Aorta (tissue), 5 donors: ENCODE measurements at places on chromosomes 6 and 20. TPM values are rescaled to one million over a fixed set of nuclear protein-coding genes. Genes with fewer than 3 reads are reported as not detected.

GRCh38 chr6:149081281-149081680, 236.2 kb upstream of the TAB2 start:
- no peak for DNase-seq
- peaks cover 10% of the 10 kb centered on the region for H3K4me1 ChIP-seq
- H3K27me3 ChIP-seq, result no peaks in the 10 kb centered on the region
- peak overlapping the region; percentile 14 for H3K27ac ChIP-seq
- H3K36me3 ChIP-seq, result no peaks in the 10 kb centered on the region

DNA sequence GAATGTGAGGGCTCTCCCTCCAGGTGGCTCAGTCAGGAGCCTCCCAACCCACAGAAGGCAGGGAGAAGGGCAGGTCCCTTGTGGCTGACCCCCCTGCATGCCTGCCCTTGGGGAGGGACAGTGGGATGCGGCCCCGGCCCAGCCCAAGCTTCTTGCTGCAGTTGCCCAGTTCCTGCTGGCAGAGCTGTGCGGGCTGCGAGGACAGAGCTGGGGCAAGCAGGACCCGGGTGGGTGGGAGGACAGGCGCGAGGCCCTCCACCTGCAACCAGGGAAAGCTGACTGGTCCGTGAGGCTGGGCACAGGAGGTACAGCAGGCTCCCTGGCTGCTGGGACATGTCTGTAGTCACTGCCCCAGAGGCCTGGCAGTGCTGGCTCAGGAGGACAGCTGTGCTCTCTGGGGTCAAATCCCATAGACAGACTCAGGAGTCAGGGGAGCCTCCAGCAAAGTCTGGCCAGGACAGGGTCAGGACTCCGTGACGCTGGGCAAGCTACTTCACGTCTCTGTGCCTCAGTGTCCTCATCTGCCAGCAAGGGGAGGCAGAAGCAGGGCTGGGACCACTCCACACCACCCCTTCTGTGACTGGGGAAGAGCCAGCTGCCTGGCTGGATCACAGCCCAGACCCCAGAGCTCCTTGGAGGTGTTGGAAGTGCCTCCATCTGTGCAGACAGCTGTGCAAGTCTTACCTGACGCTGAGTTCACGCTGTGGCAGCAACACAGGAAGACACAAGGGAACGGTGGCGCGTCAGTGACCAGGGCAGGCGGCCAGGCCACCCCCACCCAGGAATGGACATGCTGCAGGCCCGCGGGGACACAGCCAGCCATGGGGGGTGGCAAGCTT, 13.0 kb downstream of the UCKL1 start:
- DNase-seq, result peak; percentile 47
- H3K27ac ChIP-seq, result no peak overlapping the region
- H3K4me3 ChIP-seq, result no peak overlapping the region
- no peaks in the 10 kb centered on the region for H3K36me3 ChIP-seq
- no peaks in the 10 kb centered on the region for H3K4me1 ChIP-seq

GRCh38 chr6:149985481-149985937, 21.8 kb downstream of the ULBP1 start:
- H3K4me1 ChIP-seq, result no peaks in the 10 kb centered on the region
- no peaks in the 10 kb centered on the region for H3K36me3 ChIP-seq
- no peak for DNase-seq

- no peak overlapping the region for H3K27ac ChIP-seq
- no peak overlapping the region for H3K4me3 ChIP-seq
- no peaks in the 10 kb centered on the region for H3K4me1 ChIP-seq
- no peak for DNase-seq
- no peaks in the 10 kb centered on the region for H3K27me3 ChIP-seq
- H3K36me3 ChIP-seq, result no peaks in the 10 kb centered on the region
Observed at GRCh38 chr20:54650052-54650719, 174.8 kb downstream of the DOK5 start.

DNA sequence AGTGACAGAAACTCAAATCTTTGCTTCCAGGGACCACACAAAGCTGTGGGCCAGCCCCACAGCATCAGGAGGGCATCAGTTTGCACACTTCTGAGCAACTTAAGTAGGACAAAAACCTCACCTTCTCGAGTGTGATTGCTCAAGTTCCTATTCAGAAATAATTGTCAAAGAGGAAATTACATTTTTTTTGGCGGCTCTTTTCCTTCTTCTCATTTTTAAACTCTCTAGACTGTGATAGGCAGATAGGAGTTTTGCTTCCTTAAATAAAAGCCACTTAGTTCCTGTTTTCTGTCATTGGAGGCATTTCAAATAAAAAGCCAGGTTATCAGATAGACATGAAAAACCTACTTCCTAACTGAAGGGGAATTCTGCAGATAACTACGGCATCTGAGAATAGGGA, 11.2 kb upstream of the TAGAP start:
- peaks cover 2% of the 10 kb centered on the region for H3K27me3 ChIP-seq
- H3K27ac ChIP-seq, result no peak overlapping the region
- no peak for DNase-seq
- H3K36me3 ChIP-seq, result no peaks in the 10 kb centered on the region

DNA sequence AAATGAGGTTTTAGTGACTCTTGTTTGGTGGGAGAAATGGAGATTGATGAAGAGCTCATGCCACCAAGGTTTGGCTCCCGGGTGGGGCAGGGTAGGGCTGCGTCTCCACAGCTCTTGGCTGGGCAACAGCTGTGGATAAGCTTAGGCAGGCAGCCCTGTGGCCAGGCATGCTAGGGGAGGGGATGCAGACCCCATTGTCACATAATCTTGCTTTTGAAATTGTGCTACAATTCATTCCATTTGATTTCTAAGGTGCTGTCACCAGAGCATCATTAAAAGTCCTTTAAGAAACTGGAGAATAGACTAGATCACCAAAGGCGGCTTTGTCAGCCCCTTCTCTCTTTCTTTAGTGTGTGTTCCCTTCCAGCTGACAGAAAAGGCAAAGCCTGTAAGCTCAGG, 574.2 kb upstream of the JAG1 start:
- no peaks in the 10 kb centered on the region for H3K27me3 ChIP-seq
- H3K27ac ChIP-seq, result no peak overlapping the region
- DNase-seq, result no peak
- no peaks in the 10 kb centered on the region for H3K36me3 ChIP-seq
- no peak overlapping the region for H3K4me3 ChIP-seq
- H3K4me1 ChIP-seq, result no peaks in the 10 kb centered on the region

GRCh38 chr20:61434341-61434781, 182.3 kb downstream of the CDH4 start:
- no peaks in the 10 kb centered on the region for H3K36me3 ChIP-seq
- no peak overlapping the region for H3K27ac ChIP-seq
- no peak overlapping the region for H3K4me3 ChIP-seq
- no peaks in the 10 kb centered on the region for H3K4me1 ChIP-seq

- no peak overlapping the region for H3K27ac ChIP-seq
- DNase-seq, result no peak
- H3K4me1 ChIP-seq, result no peaks in the 10 kb centered on the region
- no peaks in the 10 kb centered on the region for H3K36me3 ChIP-seq
Observed at GRCh38 chr6:118100717-118101116, 193.7 kb downstream of the SLC35F1 start.

DNA sequence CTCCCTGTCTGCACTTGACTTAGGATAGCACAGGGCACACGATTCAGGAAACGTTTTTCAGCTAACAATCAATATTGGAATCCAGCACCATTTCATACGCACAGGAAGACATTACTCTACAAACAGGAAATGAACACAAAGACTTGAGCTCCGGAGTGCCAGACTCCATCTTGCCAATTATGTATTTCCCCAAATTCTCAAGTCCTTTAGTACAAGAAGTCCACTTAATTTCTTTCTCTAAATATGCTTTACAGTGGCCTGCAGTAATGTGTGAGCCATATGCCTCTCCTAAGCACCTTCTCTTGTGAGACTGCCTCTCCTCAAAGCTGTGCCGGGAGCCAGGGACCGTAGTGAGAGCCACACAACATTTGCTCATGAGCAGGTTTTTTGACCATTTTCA, 168.2 kb downstream of the THBS2 start:
- H3K36me3 ChIP-seq, result no peaks in the 10 kb centered on the region
- no peaks in the 10 kb centered on the region for H3K27me3 ChIP-seq
- H3K4me3 ChIP-seq, result no peak overlapping the region

DNA sequence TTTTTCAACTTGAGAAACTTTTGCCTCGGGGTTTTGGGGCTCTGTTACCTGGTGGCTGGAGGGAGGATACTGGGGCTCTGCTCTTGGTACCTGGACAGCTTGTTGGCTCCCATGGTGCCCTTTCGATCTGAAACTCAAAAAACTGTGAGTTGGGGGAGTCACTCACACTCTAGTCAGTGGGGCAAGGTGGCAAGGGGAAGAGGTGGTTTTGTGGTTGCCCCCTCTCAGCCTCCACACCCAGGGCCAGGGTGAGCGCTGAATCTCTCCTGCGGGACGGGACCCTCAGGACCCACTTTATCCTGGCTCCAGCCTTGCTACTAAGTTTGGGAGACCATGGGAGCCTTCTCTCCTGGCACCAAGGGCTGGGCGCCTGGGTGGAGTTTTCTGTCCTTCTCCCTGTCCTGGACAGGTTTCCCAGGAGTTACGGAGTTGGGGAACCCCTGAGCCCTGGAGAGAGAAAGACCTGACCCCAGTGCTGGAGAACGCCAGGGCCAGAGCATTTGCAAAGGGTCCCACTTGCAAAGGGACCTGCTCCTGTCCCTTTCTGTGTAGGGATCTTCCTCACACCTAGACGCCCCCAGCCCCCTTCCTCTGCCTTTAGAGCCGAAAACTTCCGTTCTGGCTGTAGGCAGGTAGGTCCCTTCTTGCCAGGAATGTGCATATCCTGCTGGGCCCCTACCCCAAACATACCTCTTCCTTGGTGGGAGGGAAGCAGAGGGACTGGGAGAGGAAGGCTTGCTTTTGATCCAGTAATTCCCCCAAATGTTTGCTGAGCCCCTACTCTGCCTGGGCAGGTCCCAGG, 2.9 kb downstream of the FOXP4 start:
- no peaks in the 10 kb centered on the region for H3K27me3 ChIP-seq
- no peaks in the 10 kb centered on the region for H3K36me3 ChIP-seq
- no peak for DNase-seq
- H3K4me3 ChIP-seq, result no peak overlapping the region
- peaks cover 3% of the 10 kb centered on the region for H3K4me1 ChIP-seq

- peak; percentile 32 for DNase-seq
- no peaks in the 10 kb centered on the region for H3K27me3 ChIP-seq
- H3K4me1 ChIP-seq, result no peaks in the 10 kb centered on the region
- H3K4me3 ChIP-seq, result no peak overlapping the region
- H3K27ac ChIP-seq, result no peak overlapping the region
Observed at GRCh38 chr20:32918296-32918695, 59.6 kb downstream of the EFCAB8 start.

DNA sequence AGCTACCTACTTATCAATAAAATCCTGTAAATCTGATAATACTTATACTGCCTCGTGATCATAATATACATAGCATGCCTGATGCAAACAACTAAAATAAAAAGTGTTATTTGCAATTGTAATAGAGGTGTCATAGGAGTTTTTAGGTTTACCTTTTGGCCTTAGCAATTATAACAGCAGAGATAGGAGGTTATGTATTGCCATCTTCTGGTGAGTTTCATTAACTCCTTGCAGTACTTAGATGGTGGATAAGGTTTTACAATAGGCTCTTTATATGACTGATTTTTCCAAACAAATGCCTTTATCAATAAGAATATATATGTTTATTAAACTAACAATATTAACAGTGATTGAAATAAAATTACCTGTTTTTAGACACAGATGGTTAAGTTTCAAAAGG, 27.8 kb upstream of the MYCT1 start:
- no peaks in the 10 kb centered on the region for H3K27me3 ChIP-seq
- H3K4me3 ChIP-seq, result no peak overlapping the region
- H3K4me1 ChIP-seq, result no peaks in the 10 kb centered on the region
- no peaks in the 10 kb centered on the region for H3K36me3 ChIP-seq

DNA sequence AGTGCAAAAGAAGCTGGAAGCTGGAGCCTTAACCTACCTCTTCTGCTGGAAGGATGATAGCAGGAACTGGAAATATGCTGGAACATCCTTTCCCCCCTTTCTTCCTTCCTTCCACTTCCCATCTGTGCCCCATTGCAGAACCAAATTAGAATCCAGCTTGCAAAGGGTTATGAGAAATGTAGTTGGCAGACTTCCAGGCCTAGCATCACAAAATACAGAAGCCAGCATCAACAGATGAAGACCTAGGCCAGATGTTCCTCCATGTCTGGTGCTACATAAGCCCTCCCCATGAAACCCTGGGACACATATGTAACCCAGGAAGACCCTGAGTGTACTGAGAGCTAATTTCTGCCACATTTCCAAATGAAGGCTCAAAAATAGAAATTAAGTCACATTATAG, 40.0 kb upstream of the TFAP2B start:
- no peak overlapping the region for H3K4me3 ChIP-seq
- H3K27me3 ChIP-seq, result no peaks in the 10 kb centered on the region
- H3K27ac ChIP-seq, result no peak overlapping the region
- DNase-seq, result no peak
- no peaks in the 10 kb centered on the region for H3K4me1 ChIP-seq

- no peaks in the 10 kb centered on the region for H3K4me1 ChIP-seq
- H3K36me3 ChIP-seq, result no peaks in the 10 kb centered on the region
- H3K4me3 ChIP-seq, result peak overlapping the region; percentile 90
- DNase-seq, result no peak
- no peaks in the 10 kb centered on the region for H3K27me3 ChIP-seq
Observed at GRCh38 chr20:63831646-63831992, 555 bp upstream of the ZBTB46 start.

DNA sequence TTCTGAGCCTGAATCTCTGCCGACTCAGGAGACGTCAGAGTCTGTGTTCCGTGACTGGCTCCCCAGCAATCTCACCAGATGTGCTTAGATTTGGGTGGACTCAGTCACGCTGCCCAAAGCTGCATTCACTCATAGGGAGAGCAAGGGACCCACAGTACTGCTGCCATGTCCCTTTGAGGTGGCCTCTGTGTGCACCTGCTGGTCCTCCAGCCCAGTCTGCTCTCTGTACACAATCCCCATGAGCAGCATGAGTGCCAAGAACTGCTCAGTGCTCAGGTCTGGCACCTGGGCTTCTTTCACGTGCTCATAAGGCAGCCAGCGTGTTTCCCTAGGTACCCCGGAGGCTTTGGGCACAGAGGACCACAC, 44.2 kb upstream of the TIAM2 start:
- H3K27me3 ChIP-seq, result no peaks in the 10 kb centered on the region
- H3K4me1 ChIP-seq, result no peaks in the 10 kb centered on the region
- H3K27ac ChIP-seq, result no peak overlapping the region
- no peak overlapping the region for H3K4me3 ChIP-seq

- H3K4me3 ChIP-seq, result no peak overlapping the region
- H3K27ac ChIP-seq, result no peak overlapping the region
- DNase-seq, result no peak
Observed at GRCh38 chr6:93571346-93571745, 152.0 kb upstream of the EPHA7 start.

GRCh38 chr6:57021086-57021720, 25.3 kb upstream of the KIAA1586 start:
- H3K36me3 ChIP-seq, result no peaks in the 10 kb centered on the region
- no peaks in the 10 kb centered on the region for H3K27me3 ChIP-seq
- H3K4me1 ChIP-seq, result no peaks in the 10 kb centered on the region
- no peak for DNase-seq
- no peak overlapping the region for H3K4me3 ChIP-seq

PCSK2 gene
- 2.2 TPM for total RNA-seq

NCOA7 gene
- total RNA-seq, result 57.1 TPM

MACROD2 gene
- 6.2 TPM for total RNA-seq

MYBL2 gene
- total RNA-seq, result 0.84 TPM

EXOC2 gene
- 18.0 TPM for total RNA-seq
